Fibroblast of lung (primary cell): ENCODE measurements at places on chromosomes 3 and 15. TPM values are rescaled to one million over a fixed set of nuclear protein-coding genes. Genes with fewer than 3 reads are reported as not detected.

DNA sequence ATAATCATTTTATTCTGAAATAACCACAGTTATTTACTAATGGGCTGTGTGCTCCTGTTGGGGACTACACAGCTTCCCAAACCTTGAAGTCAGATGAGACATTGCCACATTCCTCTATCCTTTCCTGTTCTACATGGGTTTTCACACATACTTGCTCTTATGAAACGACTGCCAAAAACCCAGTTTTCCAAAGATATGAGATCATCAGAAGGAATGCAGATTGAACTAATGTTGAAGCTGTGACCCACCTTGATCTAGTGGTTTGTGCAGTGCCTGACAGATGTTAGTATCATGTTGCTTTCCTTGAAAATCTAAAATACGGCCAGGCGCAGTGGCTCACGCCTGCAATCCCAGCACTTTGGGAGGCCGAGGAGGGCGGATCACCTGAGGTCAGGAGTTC lies 144.6 kb downstream of the VGLL4 start:
- peak; percentile 92 for DNase-seq

GRCh38 chr3:197426121-197426566 lies 127.7 kb upstream of the DLG1 start:
- peak; percentile 54 for DNase-seq

DNA sequence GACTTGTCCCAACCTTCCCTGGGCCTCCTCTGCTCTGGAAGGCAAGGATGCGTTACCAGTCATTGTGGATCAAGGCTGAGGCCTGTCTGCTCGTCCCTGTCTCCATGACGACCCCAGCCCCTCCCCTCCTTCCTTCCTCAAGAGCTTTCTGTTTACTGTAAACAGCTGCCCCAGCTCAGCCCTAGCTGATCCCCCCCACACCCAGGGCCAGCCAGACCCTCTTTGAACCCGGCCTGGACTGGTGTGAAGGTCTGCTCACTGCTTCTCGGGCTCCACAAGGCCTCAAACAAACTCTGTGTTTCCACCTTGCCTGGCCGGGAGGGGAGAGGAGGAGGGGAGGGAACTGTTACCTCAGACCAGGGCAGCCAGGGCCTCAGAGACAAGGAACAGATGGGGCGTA lies 16.9 kb downstream of the VPS18 start:
- no peak for DNase-seq

- DNase-seq = peak; percentile 86
Observed at GRCh38 chr15:84973492-84974460, 7.9 kb upstream of the PDE8A start.

GRCh38 chr3:161690299-161690620 lies 193.7 kb downstream of the OTOL1 start:
- no peak for DNase-seq

DNA sequence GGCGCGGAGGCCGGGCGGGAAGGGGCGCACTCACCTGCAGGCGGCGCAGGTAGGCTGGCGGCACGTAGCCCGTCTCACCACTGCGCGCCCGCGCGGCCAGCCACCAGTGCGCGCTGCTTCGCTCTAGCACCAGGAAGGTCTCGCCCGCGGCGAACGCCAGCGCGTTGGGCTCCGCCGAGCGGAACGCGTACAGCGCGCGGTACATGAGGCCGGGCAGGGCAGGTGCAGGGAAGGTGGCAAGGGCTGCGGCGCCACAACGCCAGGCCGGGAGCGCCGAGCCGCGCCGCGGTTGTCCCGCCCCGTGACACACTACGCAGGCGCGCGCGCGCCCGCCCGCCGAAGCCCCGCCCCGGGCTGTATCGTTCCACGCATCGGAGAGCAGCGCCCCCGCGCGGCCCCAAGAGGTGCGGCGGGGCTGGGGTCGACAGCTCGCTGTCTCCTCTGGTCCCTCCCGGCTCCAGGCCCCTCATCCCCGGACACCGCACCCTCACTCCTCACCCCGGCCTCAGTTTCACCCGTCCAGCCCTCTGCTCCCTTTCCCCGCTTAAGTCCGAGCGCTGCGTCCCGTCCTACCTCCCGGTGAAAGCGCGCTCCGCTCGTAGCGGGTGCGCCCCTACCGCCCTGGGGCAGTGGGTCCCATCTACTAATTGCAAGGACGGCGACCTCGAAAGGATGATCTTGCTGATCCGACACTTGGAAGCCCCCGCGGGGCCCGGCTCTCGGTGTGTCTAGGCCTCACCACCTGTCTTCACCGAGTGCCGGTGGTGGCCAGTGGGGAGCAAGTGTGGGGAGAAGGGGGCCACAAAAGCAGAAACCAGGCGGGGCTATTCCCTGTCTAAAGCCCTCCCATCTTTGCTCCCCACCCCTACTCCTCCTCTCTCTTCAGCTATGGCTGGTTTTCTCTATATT lies at the start of gene NCKIPSD:
Gene NCKIPSD (minus strand): TSS at position 313 of the 909 bp plus-strand sequence. CDS start 108 bp downstream, at position 205.
- peak; percentile 76 for DNase-seq

- no peak for DNase-seq
Observed at GRCh38 chr3:40876009-40876408, 323.3 kb upstream of the CTNNB1 start.

DNA sequence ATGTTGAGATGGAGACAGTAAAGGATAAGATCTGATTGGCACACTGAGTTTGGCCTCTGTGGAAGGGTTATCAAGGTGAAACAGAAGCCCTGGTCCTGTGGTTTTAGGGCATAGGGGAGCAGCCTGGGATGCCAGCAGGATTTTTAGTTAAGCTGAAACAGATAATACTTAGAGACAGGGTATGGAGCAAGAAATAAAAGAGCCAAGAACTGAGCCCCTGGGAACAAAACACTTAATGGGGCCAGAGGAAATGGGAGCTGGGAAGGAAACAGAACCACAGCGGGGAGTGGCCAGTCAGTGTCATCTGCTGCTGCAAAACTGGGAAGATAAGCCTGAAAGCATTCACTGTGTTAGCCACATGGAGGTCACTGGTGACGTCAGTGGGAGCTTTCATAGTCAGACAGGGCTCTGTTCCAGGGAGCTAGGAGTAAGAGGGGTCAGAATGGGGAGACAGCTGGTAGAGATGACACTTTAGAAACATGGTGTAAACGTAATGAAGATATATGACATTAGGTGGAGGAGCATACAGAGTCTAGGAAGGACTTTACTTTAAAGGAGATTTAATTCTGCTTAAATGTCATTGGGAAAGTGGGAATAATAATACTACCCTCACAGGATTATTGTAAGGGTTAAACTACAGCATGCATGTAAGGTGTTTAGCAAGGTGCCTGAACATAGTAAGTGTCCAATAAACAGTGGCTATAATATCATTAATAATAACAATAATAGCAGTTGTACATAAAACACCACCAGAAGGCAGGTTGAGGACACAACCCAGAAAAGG lies 172.7 kb upstream of the CTNNB1 start:
- peak; percentile 58 for DNase-seq

DNA sequence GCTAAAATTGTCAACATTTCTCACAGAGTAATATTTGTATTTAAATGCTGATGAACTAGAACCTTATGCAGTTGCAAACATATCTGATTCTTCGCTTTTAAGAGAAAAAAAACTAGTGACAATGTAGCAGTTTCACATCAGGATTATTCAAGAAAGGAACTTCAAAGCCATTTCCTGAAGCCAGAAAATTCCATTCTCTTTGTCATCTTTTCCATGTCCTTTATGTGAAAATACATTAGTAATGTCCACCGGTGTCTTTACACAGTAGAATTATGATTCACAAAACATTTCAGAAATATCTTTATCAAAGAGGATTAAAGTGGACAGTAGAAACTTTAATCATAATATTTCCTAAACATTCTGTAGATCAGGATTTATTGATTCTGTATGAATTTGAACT lies 12.7 kb upstream of the LXN start:
- peak; percentile 58 for DNase-seq

- no peak for DNase-seq
Observed at GRCh38 chr3:151871639-151872468, 1.6 kb upstream of the SUCNR1 start.

GRCh38 chr3:28317438-28318022 lies 31.0 kb upstream of the ZCWPW2 start:
- DNase-seq = peak; percentile 47

- no peak for DNase-seq
Observed at GRCh38 chr3:100971798-100972197, 21.4 kb downstream of the ABI3BP start.

GRCh38 chr3:39323494-39323893 lies 6.0 kb upstream of the CCR8 start:
- no peak for DNase-seq

CPN2 gene
- polyA plus RNA-seq = not detected in 2 replicates

RBP2 gene
- not detected in 2 replicates for polyA plus RNA-seq

PARP15 gene
- polyA plus RNA-seq = 0.62 and 0.70 TPM in 2 replicates

NEO1 gene
- polyA plus RNA-seq = 6.2 and 13.5 TPM in 2 replicates
